ENCODE measurements at places on chromosomes 6 and 20.

GRCh38 chr20:38854654-38855066, 49.2 kb downstream of the PPP1R16B start:
- DNase-seq = no peak

GRCh38 chr6:112203577-112204349, 50.6 kb downstream of the LAMA4 start:
- no peak for DNase-seq

DNA sequence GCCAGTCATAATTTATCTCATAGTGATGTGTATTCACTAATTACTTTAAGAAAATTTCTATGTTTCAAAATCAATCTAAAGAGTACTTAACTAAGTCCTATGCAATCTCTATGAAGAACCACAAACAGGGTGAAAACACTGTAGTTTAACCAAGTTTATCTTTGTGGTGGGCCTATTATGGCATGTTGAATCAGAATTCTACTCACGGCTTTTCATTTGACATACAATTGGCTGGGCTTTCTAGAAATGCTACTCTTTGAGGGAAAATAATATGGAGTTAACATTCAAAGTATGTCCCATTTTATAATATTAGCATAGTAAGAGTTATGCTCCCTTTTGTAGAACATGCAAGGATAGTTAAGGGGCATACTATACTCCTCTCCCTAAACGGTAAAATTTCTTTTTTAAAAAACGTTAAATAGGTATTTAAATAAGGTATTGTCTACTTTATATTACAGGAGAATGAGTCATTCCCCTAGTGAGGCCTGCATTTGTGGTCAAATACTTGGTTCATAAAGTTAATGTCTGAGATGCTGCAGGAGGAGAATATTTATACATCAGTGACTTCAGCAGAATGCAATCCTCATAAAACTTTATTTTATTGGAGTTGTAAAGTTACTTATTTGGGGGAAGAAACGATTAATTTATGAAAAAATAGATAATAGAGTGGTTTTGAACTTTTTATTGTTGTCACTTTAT, 1.8 kb downstream of the MOXD1 start:
- no peak for DNase-seq

- DNase-seq = no peak
These were observed 33.1 kb downstream of the E2F3 start for GRCh38 chr6:20434766-20435165.
